ENCODE measurements at places on chromosomes 7 and 10.

DNA sequence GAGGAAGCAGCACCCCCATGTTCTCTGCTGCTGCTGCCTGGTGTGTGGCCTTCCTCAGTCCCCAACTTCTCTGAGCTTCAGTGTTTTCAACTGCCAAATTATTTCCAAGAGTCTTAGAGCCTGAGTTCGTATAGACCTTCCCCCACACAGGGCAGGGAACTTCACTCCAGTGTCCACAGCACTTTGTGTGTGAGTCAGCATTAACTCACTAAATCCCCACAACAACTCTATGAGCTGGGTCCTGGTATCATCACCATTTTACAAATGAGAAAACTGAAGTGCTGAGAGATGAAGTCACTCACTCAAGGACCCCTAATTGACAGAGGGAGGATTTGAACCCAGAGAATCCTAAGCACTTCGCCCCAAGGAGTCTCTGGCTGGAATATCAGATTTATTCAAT lies 48.3 kb downstream of the ADCYAP1R1 start:
- no peak for DNase-seq

DNA sequence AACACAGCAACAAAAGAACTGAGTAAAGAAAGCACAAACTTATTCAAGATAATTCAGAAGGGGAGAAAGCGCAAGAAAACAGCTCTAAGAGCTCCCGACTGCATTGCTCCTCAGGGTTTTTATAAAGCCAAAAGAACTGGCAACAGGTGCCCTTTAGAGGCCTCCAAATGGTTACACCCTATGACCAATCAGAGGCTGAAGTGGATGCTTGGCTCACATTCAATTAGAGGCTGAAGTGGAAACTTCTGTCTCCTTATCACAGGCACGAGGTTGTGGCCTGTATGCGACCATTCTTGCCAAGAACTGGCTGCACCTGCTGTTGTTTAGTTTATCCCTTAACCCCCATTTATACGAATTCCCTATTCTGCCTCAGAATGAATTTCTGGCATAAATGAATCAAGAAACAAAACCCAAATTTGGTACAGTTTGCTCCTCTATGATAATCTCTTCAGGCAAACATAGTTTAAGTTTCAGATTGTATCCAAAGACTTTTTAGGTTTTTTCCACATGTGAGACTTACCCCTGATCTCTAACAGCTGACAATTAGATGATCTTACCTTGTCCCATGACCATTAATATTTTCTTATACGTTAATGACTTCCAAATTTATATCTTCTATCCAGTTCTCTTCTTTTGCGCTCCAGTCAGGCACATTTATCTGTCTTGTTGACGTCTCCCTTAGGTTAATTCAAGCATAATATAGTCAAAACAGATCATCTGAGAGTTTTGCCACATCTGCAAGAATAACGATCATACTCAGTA lies 504.8 kb downstream of the NXPH1 start:
- no peak for DNase-seq

GRCh38 chr7:18459484-18460245 lies 35.9 kb upstream of the HDAC9 start:
- peak; percentile 16 for DNase-seq

GRCh38 chr10:68496072-68496471 lies 24.3 kb upstream of the DNA2 start:
- no peak for DNase-seq

DNA sequence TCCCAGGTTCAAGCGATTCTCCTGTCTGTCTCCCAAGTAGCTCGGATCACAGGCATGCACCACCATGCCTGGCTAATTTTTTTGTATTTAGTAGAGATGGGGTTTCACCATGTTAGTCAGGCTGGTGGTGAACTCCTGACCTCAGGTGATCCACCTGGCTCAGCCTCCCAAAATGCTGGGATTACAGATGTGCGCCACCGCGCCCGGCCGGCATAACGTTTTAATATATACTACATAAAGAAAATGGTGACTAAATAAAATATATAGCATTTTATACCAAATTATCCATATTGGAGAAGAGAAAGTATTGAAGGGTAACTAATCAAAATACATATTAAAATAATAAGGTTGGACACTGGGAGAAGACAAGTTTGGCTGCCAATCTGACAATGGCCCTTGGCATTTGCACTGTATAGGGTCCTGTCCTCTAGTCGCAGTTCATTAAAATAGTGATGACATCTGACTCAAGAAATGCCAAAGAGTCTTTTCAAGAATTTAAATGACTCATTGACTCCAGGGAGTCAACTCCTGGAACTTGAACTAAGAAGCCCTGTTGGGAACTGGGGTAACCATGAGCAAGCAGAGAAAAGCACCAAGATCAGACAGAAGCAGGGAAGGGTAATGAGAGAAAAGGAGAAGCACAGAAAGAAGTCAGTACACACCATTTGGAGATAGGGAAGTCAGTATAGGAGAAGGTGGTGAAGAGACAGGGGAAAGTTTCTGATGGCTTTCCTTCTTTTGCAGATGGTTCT lies 91.1 kb downstream of the CH25H start:
- no peak for DNase-seq

GRCh38 chr7:131845573-131846314 lies 289.3 kb upstream of the PODXL start:
- no peak for DNase-seq

- no peak for DNase-seq
Observed at GRCh38 chr10:17452060-17452841, 2.1 kb downstream of the ST8SIA6 start.

DNA sequence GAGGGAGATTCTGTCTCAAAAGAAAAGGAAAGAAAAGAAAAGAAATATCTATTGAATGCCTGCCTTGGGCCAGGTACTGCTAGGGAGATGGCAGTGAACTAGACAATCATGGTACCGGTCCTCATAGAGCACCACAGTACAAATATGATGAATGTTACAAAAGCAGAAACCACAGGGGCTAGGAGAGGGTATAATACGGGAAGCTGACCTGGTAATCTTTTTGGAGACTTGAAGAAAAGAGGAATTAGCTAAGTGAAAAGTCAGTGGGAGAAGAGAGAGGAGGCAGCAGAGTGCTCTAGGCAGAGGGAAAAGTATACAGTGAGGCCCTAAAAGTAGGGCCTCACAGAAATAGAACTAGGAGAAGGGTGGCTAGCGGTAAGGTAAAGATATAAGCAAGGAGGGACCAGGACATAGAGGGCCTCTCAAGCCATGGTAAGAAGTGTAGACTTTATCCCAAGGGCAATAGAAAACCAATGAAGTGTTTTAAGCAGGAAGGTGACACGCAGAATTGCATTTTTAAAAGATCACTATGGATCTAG lies 42.8 kb upstream of the WNT8B start:
- no peak for DNase-seq

DNA sequence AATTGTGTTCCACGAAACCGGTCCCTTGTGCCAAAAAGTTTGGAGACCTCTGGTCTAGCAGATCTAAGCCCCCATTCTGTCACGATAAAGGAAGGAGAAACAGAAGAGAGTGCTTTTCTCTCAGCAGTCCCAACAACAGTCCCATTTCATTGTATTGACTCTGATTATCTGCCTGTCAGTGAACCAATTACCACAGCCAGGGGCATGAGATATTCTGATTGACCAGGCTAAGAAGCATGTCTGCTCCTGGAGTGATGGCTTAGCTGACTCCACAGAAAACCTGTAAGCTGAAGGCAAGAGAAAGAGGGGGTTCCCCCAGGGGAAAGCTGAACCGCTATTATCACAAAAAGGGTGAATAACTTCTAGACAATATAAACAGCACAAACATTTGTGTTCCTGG lies 765.4 kb downstream of the SORCS1 start:
- DNase-seq, result no peak

- DNase-seq, result no peak
Observed at GRCh38 chr10:95742485-95742884, 13.5 kb upstream of the ENTPD1 start.

- DNase-seq, result no peak
Observed at GRCh38 chr7:90007001-90007654, 147.1 kb upstream of the STEAP1 start.
